ENCODE measurements at places on chromosomes 12 and 14. TPM values are rescaled to one million over a fixed set of nuclear protein-coding genes. Genes with fewer than 3 reads are reported as not detected.

YLPM1 gene
- 23.8 TPM for total RNA-seq

PTPN6 gene
- not detected for total RNA-seq

TOMM20L gene
- not detected for total RNA-seq

SIRT4 gene
- total RNA-seq = 0.79 TPM

KLRC3 gene
- total RNA-seq = not detected

TEX22 gene
- 0.13 TPM for total RNA-seq

CLMN gene
- 0.12 TPM for total RNA-seq

Data from aortic smooth muscle cell (primary cell).